Neural progenitor cell (in vitro differentiated cells): ENCODE measurements at places on chromosomes 16 and 17.
A peak's percentile ranks its signal among the peaks of the same experiment; 100 is the strongest.

DNA sequence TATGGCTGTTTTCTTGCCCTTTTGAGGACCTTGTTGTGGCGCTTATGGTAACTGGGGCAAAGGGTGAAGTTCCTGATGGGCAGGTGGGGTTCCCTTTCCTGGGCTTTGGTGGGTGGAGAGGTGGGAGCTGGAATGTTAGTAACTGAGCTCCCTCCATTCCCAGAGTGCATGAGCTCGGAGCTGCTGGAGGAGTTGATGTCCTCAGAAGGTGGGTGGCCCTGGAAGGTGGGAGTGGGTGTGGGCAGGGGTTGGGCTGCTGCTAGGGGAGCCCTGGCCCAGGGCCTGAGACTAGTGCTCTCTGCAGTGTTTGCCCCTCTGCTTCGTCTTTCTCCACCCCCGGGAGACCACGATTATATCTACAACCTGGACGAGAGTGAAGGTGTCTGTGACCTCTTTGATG, 1.2 kb upstream of the ELMO3 start:
- H3K4me3 ChIP-seq, result no peak overlapping the region
- no peak overlapping the region for H3K27ac ChIP-seq
- no peak for DNase-seq
- H3K36me3 ChIP-seq, result no peaks in the 10 kb centered on the region

DNA sequence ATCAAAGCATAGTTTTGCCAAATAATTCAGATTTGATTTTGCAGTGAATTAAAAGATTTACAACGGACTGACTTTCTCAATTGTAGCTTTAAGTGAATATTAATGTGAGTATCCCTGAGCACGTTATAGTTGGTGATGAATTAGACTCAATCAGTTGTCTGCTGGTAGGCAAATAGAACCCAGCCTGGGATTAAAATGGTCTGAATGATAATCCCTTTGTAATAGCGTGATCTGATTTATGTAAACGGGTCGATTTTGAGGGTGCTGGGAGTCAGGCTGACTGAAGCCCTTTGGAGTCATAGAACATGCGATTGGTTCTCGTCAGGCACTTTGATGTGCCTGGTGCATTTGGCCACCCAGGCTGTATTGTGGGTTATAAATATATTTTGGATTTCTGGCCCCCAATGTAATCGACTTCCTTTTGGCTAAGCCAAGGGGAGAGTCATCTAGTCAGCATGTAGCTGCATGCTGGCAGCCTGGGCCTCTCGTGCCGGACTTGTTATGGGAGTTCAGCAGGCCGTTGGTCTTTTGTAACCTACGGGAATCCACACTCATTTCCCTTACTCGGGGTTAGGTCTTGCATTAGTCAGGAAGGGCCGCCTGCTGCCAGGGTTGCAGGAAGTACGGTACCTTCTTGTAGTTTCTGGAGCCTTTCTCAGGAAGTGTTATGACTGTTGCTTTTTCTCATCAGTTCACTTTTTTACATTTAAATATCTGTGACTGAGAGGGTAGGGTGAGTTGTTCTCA, 5.4 kb downstream of the PGS1 start:
- H3K36me3 ChIP-seq, result no peaks in the 10 kb centered on the region
- no peak overlapping the region for H3K27ac ChIP-seq
- no peak for DNase-seq
- H3K27me3 ChIP-seq, result no peaks in the 10 kb centered on the region
- H3K4me1 ChIP-seq, result peaks cover 21% of the 10 kb centered on the region
- H3K4me3 ChIP-seq, result no peak overlapping the region

DNA sequence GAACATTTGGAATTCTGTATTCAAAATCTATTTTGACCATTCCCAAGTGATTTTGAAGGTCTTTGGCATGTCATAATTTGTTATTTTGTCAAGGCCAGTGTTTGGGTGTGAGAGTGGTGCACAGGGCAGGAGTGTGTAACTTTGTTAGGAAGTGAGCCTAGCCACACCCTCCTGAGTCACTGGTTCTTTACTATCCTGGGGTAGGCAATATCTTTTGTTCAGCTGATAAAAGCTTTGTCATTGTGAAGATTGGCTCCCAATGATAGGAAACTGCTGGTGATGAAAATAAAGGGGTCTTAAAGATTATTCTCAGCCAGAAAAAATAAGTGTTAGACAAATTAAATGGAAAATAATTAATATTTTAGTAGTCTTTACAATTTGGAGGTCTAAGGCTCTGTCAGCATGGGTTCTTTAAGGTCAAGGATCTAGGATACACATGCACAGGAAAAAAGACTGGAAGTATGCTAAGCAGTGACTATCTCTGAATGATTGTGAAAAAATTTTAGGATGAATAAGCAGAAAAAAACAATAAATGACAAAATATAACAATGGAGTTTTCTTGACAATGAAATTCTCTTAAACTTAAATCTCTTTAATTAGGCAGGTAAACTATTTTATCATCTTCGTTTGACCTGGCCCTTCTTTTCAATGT, 5.1 kb downstream of the UBN1 start:
- no peak overlapping the region for H3K4me3 ChIP-seq
- H3K27ac ChIP-seq, result no peak overlapping the region
- peaks cover 17% of the 10 kb centered on the region for H3K4me1 ChIP-seq
- H3K27me3 ChIP-seq, result no peaks in the 10 kb centered on the region

DNA sequence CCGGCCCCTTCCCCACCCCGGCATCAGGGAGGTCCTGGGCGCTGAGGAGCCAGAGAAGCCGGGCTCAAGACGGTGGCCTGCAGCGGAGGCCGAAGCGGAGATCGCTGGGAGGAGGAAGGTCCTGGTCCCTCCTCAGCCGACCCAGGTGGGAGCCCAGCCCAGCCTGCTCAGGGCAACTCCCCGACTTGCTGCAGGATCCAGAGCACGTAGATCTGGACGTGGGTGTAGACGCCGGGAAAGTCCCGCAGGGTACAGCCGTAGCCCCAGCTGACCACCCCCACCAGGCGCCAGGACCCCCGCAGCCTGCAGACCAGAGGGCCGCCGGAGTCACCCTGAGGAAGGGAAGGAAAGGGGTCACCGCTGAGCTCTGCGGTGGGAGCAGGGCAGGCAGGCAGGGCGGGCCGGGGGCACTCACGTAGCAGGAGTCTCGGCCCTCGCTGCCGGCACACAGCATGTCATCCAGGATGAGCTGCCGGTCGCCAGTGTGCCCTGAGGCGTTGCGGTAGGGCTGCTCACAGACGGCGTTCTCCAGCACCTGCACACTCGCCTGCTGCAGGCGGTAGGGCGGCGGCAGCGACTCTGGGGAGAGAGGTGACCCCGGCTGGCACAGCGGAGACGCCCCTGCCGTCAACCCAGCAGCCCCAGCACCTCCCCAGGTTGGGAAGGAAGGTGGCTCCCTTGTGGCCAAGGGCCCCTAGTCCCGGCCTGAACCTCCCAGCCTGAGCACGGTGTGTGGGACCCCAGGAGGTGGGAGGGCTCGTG, 5.4 kb downstream of the TPSD1 start:
- DNase-seq, result no peak
- peaks cover 37% of the 10 kb centered on the region for H3K27me3 ChIP-seq
- H3K4me1 ChIP-seq, result peaks cover 4% of the 10 kb centered on the region
- H3K27ac ChIP-seq, result no peak overlapping the region
- no peaks in the 10 kb centered on the region for H3K36me3 ChIP-seq
- no peak overlapping the region for H3K4me3 ChIP-seq

DNA sequence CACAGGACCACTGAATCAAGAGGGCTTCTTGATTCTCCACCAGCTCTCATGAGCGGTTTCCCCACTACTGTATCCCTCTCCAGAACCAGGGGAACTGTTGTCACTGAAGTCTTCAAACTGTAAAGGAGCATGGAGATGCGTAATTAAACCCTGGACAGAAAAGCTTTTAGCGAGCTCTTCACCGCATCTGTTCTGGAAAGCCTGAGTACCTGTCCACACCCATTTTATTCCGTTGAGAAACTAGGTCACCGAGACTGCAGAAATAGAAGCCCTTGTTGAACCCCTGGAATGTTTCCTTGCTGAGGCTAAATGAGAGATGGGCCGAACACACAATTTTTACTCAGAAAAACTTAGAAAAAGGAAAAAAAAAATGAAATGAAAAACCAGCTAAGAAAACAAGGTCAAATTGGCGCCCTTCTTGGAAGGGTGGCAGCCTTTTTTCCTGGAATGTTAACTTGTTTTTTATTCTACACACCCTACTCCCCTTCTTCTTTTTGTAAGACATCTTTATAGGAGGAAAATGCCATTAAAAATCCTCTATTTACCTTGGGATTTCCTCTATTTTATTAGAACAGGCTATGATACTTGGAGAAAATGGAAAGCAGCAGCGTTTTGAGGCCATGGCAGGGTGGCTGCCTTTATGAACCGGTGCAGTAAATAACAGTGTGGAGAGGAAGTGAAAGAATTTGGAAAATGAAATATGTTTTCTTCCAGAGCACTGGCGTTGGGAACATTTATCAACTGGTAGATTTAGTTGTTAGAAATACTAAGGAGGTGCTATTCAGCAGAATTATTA, 52.6 kb upstream of the CRISPLD2 start:
- DNase-seq, result no peak
- H3K4me3 ChIP-seq, result no peak overlapping the region
- no peaks in the 10 kb centered on the region for H3K27me3 ChIP-seq
- H3K36me3 ChIP-seq, result peaks cover 24% of the 10 kb centered on the region
- peak overlapping the region; percentile 12 for H3K27ac ChIP-seq
- H3K4me1 ChIP-seq, result no peaks in the 10 kb centered on the region
